ENCODE measurements at places on chromosomes 12 and 14.

DNA sequence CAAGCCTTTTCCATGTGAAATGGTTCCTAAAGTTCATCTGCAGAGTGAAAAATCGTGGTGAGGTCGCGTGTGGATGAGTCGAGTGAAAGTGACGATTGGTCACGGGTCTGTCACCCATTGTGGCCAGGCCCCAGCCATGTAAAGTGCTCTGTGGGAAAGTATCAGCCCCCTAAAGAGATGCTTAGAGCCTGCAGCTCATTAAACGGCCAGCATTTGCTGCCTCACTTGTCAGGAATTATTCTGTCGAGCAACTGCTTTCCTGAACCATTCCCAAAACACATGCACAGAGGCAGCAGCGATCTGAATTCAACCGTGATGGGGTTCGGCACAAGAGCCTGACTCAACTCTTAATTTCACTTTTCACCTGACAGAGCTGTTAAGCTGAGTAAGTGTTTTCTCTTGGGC lies 16.0 kb downstream of the DBX2 start:
- DNase-seq: no peak

DNA sequence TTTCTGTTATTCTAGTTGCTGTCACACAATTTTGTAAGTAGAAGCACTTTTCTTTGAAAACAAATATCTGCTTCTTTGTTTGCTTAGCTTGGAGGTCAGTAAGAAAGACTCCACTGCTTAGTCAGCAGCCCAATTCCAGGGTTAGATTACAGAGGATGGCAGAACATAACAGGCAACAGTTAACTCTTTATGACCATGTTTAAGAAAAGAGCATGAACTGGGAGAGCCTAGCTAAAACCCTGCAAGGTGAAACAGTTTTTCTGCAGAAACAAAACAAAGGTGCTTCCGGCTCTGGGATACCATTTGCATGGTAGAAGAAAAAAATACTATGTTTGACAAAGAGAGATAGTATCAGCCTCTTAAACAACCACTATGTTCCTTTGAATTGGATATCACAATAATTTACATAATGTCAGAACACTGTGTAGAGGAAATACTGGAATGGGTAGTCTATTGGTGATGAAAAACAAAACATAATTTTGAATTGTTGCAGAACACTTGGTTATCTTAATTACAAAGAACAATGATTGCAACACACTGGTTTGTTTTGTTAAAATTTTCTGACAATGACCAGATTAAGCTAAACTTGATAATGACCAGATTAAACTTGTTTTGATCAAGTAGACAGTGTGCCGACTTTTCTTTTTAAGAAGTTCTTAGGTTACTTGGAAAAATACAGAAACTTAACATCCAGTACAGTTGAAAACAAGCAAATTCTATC lies 22.4 kb upstream of the PPM1H start:
- no peak for DNase-seq

DNA sequence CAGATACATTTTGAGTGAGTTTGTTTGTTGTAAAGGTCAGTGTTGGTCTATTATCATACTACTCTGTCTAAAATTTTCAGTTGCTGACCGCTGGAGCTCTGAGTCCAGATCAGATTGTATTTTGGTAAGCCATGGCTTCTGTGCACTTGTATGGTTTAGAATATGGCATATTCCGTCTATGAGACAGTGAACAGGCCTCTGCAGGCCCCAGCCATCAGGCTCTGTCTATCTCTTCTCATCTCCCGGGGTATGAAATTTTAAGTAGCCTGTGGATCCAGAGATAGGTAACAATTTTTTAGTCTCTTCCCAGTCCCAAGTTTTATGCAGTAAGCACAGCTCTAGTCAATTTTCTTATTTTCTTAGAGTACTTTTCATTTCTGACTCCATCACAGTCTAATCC lies 1929.1 kb upstream of the SEL1L start:
- no peak for DNase-seq

- no peak for DNase-seq
Observed at GRCh38 chr12:118685983-118686607, 295.2 kb upstream of the SRRM4 start.

DNA sequence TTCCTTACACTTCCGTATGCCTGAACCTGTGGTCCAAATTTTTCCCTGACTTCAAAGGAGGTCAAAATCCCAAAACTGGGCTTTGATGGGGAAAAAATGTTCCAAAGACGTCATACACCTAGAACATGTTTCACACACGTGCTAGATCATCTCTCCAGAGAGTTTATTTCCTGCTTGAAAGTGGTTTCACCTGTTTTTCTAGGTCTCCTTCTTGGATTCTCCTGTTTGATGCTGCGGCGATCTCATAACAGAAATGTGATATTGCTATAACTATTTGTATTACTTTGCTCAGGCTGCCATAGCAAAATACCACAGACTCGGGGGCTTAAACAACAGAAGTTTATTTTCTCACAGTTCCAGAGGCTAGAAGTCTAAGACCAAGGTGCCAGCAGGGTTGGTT lies 19.7 kb upstream of the TMCC3 start:
- DNase-seq: no peak

- DNase-seq: no peak
Observed at GRCh38 chr12:843609-844008, 91.2 kb downstream of the WNK1 start.

GRCh38 chr12:12365446-12365802 lies 8.5 kb downstream of the BORCS5 start:
- DNase-seq: no peak

GRCh38 chr14:106455026-106455425 lies 928.6 kb downstream of the TMEM121 start:
- DNase-seq: no peak

- DNase-seq: no peak
Observed at GRCh38 chr12:2345902-2346301, 293.1 kb downstream of the CACNA1C start.

DNA sequence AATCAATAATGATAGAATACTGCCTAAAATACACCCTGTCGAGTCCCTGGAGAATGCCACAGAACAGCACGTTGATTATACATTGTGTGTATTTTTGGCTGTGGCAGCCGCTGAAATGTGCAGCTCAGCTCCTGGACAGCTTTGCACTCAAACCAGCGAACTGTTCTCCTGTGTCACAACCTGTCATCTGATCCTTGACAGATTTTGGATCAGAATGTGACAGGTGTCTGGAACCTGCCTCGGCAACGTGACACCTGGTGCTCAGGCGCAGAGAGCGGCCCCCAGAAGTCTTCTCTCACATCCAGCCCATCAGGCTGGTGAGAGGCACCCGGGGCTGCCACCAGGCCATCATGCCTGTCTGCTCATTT lies 19.3 kb downstream of the MVK start:
- DNase-seq: no peak

DNA sequence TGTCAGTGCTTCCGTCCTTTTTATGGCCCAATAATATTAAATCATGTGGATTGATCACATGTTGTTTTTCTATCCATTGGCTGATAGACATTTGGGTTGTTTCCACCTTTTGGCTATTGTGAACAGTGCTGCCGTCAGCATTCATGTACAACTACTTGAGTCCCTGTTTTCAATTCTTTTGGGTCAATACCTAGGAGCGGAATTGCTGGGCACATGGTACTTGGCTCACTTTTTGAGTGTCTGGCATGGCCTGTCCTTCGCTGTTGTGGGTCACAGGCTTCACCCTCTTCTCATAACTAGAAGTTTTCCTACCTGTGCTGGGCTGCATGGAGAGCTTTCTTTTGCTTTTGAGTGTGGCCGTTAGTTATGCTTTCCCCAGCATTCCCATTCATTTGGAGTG lies 72.7 kb downstream of the DNAH10 start:
- no peak for DNase-seq

DNA sequence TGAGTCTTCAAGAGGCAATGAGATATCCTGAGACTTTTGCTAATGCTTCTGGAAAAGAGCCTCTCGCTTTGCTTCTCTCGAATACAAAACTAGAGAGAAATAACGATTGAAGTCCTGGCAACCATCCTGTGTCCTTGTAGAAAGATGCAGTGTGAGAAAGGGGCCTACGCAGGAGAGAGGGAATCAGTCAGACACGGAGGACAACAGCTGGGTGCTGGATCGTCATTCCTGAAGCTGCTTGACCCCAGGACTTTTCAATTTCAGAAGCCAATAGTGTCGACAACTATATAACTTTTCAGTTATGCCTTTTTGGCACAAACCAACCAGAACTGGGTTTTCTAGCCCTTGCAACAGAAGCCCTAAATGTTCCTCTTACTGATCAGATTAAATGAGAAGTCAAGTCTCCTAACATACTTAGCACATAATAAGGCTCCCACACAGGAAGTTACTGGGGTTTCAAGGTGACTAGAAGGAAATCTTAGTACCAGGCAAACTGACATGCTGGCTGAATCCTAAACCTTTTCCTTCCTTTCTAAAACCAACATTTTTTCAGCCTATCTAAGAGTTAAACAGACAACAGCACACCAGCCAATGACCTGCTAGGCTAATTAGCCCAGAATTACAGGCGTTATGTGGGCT lies 755.6 kb downstream of the MED13L start:
- no peak for DNase-seq

GRCh38 chr12:52546126-52546525 lies 6.8 kb downstream of the KRT71 start:
- DNase-seq: no peak

GRCh38 chr14:54836231-54836630 lies 66.4 kb downstream of the GCH1 start:
- DNase-seq: no peak

DNA sequence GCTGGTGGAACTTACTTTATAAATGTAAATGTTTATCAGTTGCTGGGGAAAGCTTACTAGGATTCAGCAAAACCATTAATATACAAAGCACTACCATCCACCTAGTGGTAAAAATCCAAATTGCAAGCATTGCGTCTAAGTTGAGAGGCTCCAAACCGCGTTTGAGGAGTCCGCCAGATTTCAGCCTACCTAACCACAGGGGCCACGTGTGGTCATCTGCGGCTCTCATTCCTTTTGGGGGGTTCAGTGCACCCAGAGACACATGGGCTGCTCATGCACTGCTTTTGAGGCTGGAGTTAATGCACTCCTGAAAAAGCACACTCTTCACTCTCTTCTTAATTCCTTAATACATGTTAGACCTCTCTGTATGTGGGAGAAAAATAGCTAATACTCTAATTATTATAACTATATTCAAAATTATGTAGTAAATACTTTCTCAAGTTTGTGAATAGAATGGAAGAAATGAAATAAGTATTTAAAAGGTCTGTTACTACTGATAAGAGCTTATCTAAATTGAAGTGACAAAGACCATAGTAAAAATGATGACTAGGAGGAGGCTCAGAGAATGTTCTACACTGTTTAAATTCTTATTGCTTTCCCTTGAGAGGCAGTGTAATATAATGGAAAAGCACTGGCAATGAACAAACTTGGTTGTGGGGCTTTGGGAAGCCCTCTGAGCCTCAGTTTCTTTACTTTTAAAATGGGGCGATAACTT lies 41.4 kb upstream of the MANSC4 start:
- DNase-seq: peak; percentile 35

- DNase-seq: no peak
Observed at GRCh38 chr12:101230547-101230946, 20.5 kb upstream of the SLC5A8 start.

DNA sequence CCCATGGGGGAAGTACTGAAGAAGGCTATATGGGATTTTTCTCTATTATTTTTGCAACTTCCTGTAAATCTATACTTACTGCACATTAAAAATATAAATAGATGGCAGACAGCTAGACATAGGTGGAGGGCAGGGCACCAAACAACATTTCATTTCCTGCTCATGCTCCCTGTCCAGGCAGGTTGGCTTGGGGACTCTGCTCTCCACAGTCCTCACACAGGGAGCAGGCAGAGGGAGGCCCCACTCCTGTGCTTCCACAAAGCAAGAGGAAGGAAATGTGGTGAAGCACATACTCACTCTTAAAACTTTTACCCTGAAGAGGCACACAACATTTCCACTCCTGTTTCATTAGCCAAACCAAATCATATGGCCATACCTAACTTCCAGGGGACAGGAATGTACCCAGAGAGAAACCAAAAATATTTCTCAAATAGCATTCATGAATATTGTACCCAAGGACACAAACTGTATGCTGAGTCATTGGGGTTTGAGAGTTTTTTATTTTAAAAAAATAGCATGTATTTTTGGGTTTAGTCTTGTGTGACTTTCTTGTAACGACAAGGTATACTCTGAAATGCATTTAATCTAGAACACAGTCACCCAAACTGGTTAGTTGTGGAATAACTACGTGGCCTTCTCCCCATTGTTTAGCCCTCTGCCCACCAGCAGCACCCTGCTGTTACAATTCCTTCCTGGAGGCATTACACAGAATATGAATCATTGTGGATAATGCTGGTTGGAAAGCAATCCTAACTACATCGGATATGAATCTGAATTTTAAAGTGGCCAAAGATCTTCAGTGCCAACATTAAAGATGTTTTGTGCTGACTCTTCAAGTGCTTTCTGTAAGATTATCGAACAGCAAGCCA lies 40.9 kb downstream of the RTN1 start:
- no peak for DNase-seq

- DNase-seq: no peak
Observed at GRCh38 chr12:27672643-27673042, 23.6 kb upstream of the REP15 start.

- no peak for DNase-seq
Observed at GRCh38 chr12:106063826-106064720, 74.7 kb downstream of the NUAK1 start.

DNA sequence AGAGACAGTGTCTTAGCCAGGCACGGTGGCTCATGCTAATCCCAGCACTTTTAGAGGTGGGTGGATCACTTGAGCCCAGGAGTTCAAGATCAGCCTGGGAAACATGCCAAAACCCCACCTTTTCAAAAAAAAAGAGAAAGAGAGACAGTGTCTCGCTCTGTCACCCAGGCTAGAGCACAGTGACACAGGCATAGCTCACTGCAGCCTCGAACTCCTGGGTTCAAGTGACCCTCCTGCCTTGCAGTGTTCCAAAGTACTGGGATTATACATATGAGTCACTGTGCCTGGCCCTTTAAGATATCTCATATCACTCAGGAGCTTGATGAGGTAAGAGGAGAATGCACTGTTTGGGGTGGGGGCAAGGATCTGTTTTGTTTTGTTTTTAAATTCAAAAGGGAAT lies 48.1 kb upstream of the LTBP2 start:
- no peak for DNase-seq

DNA sequence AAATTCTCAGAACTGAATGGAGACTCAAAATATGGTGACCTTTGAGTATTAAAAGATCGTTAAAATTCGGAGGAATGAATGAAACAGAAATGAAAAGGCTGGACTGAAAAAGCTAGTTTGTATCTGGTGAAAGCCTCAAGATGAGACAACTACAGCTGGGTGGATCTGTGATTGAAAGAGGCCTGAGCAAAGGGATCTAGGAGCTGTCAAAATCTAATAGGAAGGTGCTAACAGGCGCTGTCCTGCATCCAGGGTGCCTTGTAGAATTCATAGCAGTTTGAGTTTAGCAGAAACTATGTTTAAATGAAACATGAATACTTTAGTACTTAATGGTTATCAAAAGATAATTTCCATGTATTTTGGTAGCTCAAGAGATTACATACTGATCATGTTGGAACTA lies 2.3 kb downstream of the YY1 start:
- DNase-seq: no peak

GRCh38 chr12:110861729-110862128 lies 14.9 kb downstream of the CCDC63 start:
- DNase-seq: no peak

GRCh38 chr12:6635375-6635855 lies 344 bp downstream of the LPAR5 start:
- DNase-seq: no peak
